SIG-M5 (cell line): ENCODE measurements at places on chromosomes 11 and 22.

- DNase-seq = no peak
Observed at GRCh38 chr11:67062526-67063373, 6.1 kb downstream of the RHOD start.

DNA sequence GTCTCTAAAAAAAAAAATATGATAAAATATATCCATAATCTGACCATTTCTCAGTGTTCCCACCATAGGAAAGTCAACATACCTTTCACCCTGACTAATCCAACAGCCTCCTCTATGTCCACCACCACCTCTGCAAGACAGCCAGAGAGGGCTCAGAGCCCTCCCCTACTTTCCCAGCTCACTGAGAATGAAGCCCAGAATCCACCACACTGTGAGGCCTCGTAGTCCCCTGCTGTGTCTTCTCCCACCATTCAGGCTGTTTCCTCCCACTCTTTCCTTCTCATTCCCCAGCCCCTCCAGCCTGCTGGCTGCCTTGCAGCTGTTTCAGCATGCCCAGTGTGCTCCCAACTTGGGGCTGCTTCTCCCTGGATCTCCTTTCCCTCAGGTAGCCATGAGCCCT lies 27.0 kb downstream of the SGSM3 start:
- DNase-seq = no peak

- DNase-seq = no peak
Observed at GRCh38 chr11:133835593-133836548, 9.4 kb downstream of the SPATA19 start.

DNA sequence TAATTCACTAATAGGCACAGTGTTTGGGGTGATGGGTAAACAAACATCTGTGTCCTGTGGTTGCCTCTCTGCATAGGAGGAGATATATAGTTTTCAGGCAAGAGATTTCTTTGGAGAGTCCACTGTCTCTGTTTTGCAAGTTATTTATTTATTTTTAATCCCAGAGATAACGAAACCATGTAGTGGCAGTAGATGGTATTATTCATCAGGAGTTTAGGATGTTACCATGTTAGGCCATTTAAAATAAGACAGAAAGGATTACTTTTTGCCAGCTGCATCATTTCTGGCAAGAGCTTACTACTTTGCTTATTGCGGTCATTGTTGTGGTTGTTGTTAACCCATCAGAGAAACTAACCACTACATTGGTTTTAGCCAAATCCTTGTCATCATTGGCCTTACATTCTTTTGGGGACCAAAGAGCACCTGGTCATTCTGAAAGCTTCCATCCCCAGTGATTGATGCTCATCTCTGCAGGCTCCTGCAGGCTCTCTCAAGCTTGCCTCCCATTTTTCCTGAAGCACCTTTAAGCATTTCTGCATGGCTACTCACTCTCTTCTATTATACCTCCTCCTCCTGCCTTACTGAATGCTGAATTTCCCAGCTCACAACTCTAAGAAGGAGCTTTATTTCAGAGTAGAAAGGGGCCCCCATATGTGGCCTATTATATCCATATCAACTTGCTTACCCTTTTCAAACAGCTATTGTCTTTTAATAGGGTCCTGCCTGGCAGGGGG lies 84.4 kb downstream of the CSTPP1 start:
- DNase-seq = no peak

- DNase-seq = no peak
Observed at GRCh38 chr11:74670171-74670570, 61.1 kb downstream of the CHRDL2 start.

GRCh38 chr11:77379253-77379652 lies 77.8 kb upstream of the GDPD4 start:
- no peak for DNase-seq

GRCh38 chr11:133530501-133530835 lies 1.8 kb downstream of the OPCML start:
- no peak for DNase-seq

- peak; percentile 49 for DNase-seq
Observed at GRCh38 chr11:112156956-112157766, 6.7 kb downstream of the IL18 start.

DNA sequence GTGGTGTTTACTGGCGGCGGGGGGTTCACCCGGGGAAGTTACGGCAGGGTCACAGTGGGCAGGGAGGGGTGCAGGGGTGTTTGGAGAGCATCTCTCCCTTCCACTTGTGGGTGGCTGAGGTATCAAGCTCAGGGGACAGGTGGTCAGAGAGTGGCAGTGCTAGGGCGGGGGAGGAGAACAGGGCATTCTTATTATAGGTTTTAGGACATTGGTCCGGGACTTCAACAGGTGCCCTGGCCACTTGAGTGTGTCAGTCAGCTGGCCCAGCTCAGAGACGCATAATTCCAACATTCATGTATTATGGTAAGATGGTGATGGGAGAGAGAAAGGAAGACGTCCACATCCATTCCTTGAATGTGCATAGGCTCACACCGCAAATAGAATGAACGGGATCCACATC lies 101.7 kb downstream of the TEAD1 start:
- DNase-seq = no peak

DNA sequence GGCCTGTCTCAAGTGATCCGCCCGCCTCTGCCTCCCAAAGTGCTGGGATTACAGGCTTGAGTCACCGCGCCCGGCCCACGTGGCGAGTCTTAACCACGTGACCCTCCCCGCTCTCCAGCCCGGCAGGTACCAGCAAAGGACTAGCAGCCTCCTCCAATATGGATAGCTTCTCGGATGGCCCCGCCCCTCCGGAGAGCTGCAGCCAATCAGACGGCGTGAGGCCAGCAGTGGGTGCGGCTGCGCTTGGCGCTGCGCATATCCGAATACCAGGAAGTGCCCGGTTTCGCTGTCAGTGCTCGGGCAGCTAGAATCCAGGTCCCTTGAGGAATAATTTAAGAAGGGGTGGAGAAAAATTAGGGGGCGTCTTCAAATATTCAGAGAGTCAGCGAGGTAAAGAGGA lies 14.7 kb upstream of the PISD start:
- DNase-seq = no peak

GRCh38 chr11:94655956-94656355 lies 88.8 kb downstream of the PIWIL4 start:
- DNase-seq = no peak

GRCh38 chr11:40403321-40403720 lies 1056.1 kb downstream of the LRRC4C start:
- no peak for DNase-seq

DNA sequence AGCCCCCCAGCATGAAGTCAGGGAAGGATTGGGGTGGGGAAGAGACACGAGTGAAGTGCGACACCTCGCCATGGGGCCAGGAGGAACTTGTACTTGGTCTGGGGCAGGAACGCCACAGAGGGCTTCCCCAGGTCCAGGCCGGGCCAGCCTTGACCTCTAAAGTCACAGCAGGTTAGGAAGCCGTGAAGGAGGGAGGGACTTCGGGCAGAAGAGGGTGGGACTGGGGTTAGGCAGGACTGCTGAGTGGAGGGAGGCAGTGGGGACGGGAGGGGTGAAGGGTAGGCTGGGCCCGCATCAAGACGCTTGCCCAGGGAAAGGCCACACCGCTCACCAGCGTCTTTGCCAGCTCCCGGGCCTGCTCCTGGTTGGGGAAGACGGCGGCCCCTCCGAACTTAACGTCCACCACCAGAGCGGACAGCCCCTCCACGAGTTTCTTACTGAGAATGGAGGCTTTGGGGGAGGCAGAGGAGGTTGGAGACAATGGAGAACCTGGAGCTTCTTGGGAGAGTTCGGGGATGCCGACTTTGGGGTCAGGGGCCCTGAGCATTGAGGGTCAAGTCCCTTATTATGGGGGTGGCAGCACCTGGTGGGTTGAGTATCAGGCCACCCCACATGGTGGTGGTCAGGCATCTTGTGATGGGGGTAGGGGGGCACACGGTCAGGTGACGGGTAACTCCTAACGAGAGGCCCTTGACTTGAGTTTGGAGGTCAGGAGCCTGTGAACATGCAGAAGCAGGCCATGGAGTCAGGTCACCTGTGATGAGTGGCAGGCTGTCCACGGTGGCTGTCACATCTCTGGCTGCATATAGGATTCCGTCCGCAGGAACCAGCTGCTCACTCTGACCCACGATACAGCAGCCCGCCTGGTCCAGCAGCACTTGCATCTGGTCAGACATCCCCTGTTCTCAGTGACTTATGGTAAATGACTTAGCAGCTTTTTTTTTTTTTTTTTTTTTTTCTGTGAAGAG lies 1.7 kb upstream of the SCO2 start:
- DNase-seq = no peak

DNA sequence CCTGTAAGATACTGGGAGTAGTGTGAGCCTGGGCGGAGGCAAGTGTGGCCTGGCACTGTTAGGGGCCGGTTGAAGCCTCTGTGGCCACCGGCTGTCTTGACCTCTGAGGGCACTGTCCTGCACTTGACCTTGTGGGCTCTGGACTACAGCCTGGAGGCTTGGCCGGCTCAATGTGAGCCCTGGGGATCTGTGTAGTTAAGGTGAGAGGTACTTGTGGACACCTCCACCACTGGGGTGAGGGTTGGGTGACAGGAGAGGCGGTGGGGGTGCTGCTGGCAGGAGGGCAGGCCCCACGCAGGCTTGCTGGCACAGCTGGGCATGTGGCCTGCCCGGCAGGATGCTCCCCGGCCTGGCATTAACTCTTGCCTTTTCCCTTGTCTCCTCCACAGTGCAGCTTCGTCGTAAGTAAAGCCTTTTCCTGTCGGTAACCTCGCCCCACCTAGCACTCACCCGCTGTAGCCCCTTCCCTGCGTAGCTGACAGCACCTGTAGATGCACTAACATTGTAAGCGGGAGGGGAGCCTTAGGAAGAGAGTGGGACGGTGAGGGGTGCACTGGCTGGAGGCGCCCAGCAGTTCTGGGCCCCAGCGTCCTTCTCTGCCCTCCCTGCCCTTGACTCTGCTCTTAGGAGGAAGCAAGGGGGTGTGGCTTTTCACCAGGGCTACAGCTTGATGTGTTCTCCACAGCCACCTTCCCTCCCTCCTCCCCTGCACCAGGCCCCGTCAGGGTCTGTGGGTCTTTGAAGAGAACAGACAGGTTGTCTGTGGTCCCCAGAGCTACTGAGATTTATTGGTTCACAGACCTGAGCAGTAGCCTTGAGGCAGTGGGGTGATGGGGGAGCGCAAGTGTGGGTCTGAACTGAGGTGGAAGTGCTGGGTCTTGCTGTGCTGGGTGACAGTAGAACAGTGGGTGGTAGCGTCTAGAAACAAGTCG lies 17.6 kb downstream of the INCENP start:
- DNase-seq = no peak

DNA sequence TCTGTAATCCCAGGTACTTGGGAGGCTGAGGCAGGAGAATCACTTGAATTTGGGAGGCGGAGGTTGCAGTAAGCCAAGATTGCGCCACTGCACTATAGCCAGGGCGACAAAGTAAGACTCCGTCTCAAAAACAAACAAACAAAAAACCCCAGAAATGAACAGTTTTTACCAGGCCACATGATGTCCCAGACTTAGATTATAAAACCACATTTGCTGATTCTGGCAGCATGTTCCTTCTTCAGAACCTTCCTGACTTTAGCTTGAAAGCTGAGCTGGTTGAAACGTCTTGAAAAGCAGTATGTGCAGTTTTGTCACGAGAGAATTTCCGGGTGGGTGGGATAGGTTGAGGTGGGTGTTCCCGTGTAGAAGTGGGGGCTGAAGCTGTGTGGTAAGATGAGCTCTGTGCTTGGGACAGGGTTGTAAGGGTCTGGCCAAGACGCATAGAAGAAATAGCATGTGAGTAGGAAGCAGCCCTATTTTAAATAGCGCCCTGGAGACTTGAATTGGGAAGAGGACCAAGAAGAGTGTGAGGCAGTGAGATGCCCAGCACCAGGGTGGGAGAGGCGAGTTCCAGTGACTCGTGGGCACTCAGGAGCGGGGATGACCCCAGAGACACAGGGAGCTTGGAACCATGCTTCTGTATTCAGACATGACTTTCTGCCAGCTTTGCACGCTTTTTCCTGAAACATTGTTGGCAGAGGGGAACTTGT lies 7.6 kb downstream of the AP2A2 start:
- DNase-seq = no peak

GRCh38 chr11:98090861-98091505 lies 929.8 kb upstream of the CNTN5 start:
- no peak for DNase-seq

DNA sequence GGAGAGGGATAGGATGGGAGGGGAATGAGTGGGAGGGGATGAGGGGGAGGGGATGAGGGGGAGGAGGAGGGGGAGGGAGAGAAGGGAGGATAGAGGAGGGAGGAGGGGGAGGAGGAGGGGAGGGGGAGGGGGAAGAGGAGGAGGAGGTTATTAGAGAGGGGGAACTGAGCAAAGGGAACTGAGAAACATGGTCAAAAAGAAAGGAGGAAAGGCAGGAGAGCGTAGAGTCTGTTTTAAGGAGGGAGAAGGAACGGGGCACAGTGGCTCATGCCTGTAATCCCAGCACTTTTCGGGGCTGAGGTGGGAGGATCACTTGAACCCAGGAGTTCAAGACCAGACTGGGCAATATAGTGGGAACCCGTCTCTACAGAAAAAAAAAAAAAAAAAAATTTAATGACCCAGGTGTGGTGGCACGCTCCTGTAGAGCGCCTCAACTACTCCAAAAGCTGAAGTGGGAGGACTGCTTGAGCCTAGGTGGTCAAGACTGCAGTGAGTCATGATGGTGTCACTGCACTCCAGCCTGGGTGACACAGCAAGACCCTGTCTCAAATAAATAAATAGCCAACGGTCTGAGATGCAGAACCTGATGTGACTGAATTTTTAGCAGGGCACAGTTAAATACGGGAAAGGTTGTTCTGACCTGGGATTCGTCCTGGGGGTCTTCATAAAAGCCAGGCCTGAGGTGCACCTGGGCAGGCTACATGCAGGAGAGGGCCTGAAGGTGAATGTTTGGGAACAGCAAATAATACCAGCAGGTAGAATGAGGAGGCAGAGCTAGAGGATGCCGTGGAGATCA lies 4.0 kb downstream of the B3GNT6 start:
- no peak for DNase-seq

DNA sequence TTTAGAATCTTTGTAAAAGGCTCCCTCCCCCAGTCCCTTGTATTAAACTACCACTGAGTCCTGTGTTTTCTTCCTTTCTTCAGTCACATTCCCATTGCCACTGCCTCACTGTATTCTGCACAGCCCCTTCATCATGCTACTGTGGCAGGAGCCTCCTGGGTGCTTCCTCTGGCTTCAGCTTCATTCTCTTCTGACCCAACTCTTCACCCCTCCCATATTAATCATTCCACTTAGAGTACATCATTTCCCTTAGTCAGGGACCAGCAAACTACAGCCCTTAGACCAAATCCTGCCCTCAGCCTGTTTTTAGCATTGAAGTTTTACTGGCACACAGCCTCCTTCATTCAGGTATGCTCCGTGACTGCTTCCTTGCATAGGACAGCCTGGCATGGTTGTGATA lies 127.7 kb upstream of the MTNR1B start:
- DNase-seq = no peak

- no peak for DNase-seq
Observed at GRCh38 chr11:70176940-70177689, 26.0 kb upstream of the FADD start.

- DNase-seq = no peak
Observed at GRCh38 chr22:37525073-37525745, 6.0 kb upstream of the CARD10 start.

- no peak for DNase-seq
Observed at GRCh38 chr11:120216426-120217102, 5.7 kb downstream of the OAF start.

DNA sequence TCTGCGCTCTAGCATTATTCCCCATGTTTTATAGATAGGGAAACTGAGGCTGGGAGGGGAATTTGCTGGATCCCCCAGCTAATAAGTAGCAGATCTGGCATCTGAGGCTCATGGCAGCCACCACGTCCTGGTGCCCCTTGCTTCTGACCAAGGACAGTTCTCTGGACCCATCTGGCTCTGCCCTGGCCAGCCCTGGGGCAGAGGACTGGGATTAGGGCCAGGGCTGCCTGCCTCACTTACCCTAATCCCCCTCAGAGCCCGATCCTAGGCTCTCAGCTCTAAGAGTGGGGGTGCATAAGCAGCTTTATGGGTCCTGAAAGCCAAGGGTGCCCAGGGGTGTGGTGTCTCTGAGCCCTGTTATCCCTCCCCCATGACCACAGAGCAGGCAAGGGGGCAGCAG lies at the start of gene CABP4:
Gene CABP4, plus strand, starts transcription at position 301 of the 400 bp plus-strand sequence. Its CDS starts 70 bp downstream, at position 371.
- no peak for DNase-seq
